Natural killer cell treated with Interleukin-12 subunit alpha and Interleukin-12 subunit beta and Interleukin-15 and Interleukin-18, amount 100 ng/mL, for 72 hours (primary cell): ENCODE measurements at places on chromosomes 11 and 22. TPM values are rescaled to one million over a fixed set of nuclear protein-coding genes. Genes with fewer than 3 reads are reported as not detected.
A peak's percentile ranks its signal among the peaks of the same experiment; 100 is the strongest.

- no peak overlapping the region for H3K4me3 ChIP-seq
- H3K36me3 ChIP-seq = no peaks in the 10 kb centered on the region
- peaks cover 14% of the 10 kb centered on the region for H3K27me3 ChIP-seq
- H3K27ac ChIP-seq = no peak overlapping the region
- peak; percentile 81 for DNase-seq
Observed at GRCh38 chr11:123577081-123577598, 77.3 kb downstream of the SCN3B start.

- H3K4me1 ChIP-seq = no peaks in the 10 kb centered on the region
- H3K27ac ChIP-seq = no peak overlapping the region
- no peak for DNase-seq
- no peak overlapping the region for H3K4me3 ChIP-seq
Observed at GRCh38 chr11:92890846-92891245, 78.6 kb upstream of the MTNR1B start.

DNA sequence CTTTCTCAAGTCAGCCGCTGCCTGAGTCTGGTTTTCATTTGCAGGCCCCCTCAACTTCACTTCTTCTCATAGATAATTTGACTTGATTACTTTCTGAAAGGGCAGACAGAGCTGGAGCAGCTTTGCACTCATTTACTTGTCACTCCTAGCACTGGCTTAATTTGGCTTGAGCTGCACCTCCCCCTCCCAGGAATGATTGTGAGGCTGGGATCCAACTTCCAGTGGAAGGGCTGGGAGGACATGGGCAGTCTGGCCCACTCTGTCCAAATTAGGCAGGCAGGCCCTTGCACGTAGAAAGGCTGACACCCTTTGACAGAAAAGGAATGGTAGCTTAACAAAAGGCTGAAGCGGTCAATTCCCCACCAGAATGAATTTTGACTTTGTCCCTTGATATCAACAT lies 453.9 kb downstream of the ETS1 start:
- H3K4me3 ChIP-seq = no peak overlapping the region
- no peak for DNase-seq
- no peak overlapping the region for H3K27ac ChIP-seq
- no peaks in the 10 kb centered on the region for H3K4me1 ChIP-seq

GRCh38 chr11:126891556-126892217 lies 108.9 kb downstream of the KIRREL3 start:
- no peaks in the 10 kb centered on the region for H3K4me1 ChIP-seq
- no peak overlapping the region for H3K4me3 ChIP-seq
- DNase-seq = no peak
- H3K27me3 ChIP-seq = peaks cover 20% of the 10 kb centered on the region
- H3K36me3 ChIP-seq = no peaks in the 10 kb centered on the region

- H3K36me3 ChIP-seq = no peaks in the 10 kb centered on the region
- H3K27ac ChIP-seq = no peak overlapping the region
- peaks cover 8% of the 10 kb centered on the region for H3K27me3 ChIP-seq
- no peaks in the 10 kb centered on the region for H3K4me1 ChIP-seq
- no peak overlapping the region for H3K4me3 ChIP-seq
Observed at GRCh38 chr22:47586946-47587345, 824.5 kb downstream of the TBC1D22A start.

DNA sequence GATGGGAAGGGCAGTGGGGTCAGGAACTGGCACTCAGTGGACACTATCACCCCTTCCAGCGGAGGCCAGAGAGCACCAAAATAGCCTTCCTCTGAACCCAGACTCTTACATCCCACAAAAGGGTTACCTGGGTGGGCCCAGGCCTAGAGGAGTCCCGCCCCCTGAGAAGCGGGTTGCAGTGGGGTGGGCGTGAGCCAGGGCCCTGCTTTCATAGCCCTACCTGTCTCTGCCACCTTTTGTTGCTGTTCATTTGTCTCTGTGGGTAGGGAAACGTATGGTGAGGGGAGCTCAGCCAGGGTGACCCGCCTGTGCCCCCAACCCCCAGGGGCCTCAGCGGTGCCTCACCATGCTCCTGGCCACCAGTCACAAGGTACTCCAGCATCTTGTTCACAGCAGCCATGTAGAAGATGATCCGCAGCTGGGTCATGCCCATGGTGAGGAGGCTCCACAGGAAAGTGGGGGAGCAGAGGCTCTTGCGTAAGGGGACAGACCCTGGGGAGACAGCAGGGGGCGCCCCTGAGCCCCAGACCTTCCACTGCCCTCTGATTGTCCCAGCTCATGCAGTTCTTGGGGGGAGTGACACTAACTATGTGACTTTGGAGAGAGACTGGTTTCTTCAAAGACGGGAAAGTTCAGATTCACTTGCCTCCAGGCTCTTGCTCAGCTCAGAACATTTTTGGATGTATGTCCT lies 24.0 kb downstream of the SLC43A1 start:
- no peak for DNase-seq
- no peaks in the 10 kb centered on the region for H3K36me3 ChIP-seq
- no peaks in the 10 kb centered on the region for H3K27me3 ChIP-seq
- no peaks in the 10 kb centered on the region for H3K4me1 ChIP-seq
- H3K4me3 ChIP-seq = no peak overlapping the region

DNA sequence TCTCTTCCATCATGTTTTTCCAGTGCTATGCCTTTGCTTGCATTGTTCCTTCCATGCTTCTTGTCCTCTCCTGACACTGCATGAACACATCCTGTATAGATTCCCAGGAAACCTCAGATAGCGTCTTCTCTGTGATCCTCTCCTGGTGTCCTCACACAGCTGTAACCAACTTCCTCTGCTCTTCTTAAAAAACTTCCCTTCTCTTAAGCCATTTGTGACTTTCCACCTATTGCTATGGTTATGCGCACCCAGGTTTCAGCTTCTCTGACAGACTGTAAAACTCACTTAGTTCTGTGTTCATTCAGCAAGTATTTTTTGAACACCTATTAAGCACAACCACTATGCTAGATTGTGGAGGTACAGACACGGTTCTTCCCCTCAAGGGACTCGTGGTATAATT lies 5.1 kb upstream of the APLP2 start:
- H3K36me3 ChIP-seq = no peaks in the 10 kb centered on the region
- peaks cover 28% of the 10 kb centered on the region for H3K27me3 ChIP-seq
- DNase-seq = no peak
- peaks cover 9% of the 10 kb centered on the region for H3K4me1 ChIP-seq

- H3K4me1 ChIP-seq = peaks cover 7% of the 10 kb centered on the region
- no peak overlapping the region for H3K4me3 ChIP-seq
- H3K27me3 ChIP-seq = no peaks in the 10 kb centered on the region
- peaks cover 4% of the 10 kb centered on the region for H3K36me3 ChIP-seq
- DNase-seq = no peak
Observed at GRCh38 chr11:46976182-46976854, 39.8 kb downstream of the CSTPP1 start.

DNA sequence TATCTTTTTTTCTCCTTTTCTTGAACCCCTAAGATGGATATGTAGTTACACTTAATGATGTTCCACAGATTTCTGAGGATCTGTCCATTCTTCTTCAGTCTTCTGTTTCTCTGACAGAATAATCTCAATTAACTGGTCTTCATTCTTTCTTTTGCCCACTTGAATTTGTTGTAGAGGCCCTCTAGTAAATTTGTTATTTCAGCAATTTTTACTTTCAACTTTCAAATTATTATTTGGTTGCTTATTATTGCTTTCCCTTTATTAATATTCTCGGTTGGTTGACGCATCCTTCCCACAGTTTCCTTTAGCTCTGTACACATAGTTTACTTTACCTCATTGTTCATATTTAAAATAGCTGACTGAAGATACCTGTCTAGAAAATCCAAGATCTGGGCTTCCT lies 1013.7 kb upstream of the CNTN5 start:
- no peaks in the 10 kb centered on the region for H3K27me3 ChIP-seq
- H3K27ac ChIP-seq = no peak overlapping the region
- no peak for DNase-seq
- no peaks in the 10 kb centered on the region for H3K4me1 ChIP-seq
- peaks cover 4% of the 10 kb centered on the region for H3K36me3 ChIP-seq

- no peak overlapping the region for H3K4me3 ChIP-seq
- H3K27me3 ChIP-seq = peaks cover 6% of the 10 kb centered on the region
- H3K27ac ChIP-seq = no peak overlapping the region
- no peaks in the 10 kb centered on the region for H3K36me3 ChIP-seq
- H3K4me1 ChIP-seq = no peaks in the 10 kb centered on the region
Observed at GRCh38 chr11:110184456-110184855, 91.3 kb downstream of the ZC3H12C start.

- H3K4me1 ChIP-seq = peaks cover 10% of the 10 kb centered on the region
- DNase-seq = no peak
- no peaks in the 10 kb centered on the region for H3K27me3 ChIP-seq
- H3K27ac ChIP-seq = no peak overlapping the region
- no peaks in the 10 kb centered on the region for H3K36me3 ChIP-seq
- no peak overlapping the region for H3K4me3 ChIP-seq
Observed at GRCh38 chr11:14898355-14898754, 6.3 kb upstream of the CYP2R1 start.

DNA sequence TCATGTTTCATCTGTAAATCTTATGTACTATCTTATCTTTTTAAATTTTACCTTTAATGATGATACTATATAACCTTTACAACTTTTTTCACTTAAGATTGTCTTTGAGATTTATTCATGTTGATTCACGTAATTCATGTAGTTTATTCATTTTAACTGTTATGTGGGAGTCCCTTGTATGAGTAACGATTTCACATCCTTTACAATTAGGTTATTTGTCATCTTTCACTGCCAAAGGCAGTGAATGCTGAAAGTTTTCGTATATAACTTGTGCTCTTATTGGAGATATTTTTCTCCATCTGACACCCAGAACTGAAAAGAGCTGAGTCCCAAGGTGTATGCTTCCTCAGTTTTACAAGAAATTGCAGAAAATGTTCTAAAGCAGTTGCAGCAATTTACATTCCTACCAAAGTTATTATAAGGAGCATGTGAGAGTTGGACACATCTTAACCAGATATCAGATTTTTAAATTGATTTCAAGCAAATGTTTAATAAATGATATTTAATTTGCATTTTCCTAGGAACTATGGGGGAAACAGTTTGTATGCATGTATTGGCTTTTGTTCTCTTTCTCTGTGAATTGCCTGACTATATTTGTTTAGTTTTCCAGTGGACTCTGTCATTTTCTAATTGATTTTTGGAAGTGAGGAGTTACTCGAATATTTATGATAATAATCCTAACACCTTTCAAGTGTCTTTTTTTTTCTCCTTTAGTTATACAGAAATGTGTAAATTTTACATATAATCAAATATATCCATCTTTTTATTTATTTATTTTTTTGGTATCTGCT lies 6.4 kb downstream of the ARL14EP start:
- H3K36me3 ChIP-seq = peaks cover 15% of the 10 kb centered on the region
- H3K4me3 ChIP-seq = no peak overlapping the region
- peak overlapping the region; percentile 45 for H3K27ac ChIP-seq
- H3K4me1 ChIP-seq = peaks cover 33% of the 10 kb centered on the region
- no peak for DNase-seq

DNA sequence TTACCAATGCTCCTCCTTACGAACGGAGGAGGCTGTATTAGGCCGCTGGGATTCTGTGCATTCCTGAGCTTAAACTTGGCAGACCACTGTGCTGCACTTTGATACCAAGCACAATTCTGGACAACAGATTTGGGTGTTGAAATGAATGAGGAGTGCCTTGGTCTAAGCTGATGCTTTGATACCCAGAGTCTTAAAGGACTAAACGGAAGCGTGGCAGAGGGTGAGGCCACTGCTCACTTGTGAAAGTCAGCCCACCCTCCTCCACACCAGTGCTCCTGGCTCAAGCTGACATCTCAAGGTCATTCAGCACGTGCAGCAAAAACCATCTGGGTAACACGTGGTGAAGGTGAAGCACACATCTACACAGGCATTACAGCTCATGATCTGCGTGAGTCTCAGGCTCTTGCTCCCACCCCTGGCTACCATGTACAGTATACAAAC lies 85.9 kb downstream of the MICAL3 start:
- H3K4me1 ChIP-seq = peaks cover 16% of the 10 kb centered on the region
- DNase-seq = no peak
- H3K27ac ChIP-seq = no peak overlapping the region
- H3K36me3 ChIP-seq = no peaks in the 10 kb centered on the region
- H3K27me3 ChIP-seq = no peaks in the 10 kb centered on the region
- H3K4me3 ChIP-seq = no peak overlapping the region

DNA sequence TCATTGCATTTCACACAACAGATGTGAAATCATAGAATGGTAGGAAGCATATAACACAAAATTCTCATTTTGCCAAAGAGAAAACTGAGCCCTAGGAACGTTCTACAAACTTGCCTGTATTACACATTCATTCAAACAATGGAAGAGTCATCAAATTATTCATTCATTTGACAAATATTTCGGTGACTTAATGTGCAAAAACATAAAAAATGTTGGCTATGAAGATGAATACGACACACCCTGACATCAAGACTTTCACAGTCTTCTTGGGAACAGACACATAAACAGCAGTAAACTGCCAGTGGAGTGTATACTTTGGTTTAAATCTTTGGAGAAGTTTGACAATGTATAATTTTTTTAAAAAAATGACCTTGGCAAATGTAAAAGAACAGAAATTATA lies 20.4 kb upstream of the C11orf87 start:
- no peaks in the 10 kb centered on the region for H3K27me3 ChIP-seq
- H3K4me1 ChIP-seq = no peaks in the 10 kb centered on the region
- no peak overlapping the region for H3K27ac ChIP-seq
- no peaks in the 10 kb centered on the region for H3K36me3 ChIP-seq
- no peak for DNase-seq

DNA sequence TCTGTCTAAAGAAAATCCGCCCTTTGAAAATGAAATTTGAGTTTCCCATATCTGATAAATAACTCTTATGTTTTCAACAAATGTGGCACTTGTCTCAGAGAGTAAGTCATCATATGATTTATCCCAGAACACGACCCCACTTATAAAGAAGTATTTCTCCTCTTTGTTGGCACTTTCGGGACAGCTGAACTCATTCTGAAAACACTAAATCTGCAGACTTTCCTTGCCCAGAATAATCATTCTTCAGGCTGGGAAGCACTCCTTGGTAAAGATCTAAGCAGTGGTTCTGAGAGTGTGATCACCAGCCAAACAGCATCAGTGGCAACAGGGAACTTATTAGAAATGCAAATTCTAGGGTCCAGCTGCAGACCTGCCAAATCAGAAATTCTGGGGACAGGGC lies 532.2 kb upstream of the API5 start:
- H3K27me3 ChIP-seq = no peaks in the 10 kb centered on the region
- H3K27ac ChIP-seq = no peak overlapping the region
- no peaks in the 10 kb centered on the region for H3K4me1 ChIP-seq
- DNase-seq = no peak
- H3K36me3 ChIP-seq = no peaks in the 10 kb centered on the region

GRCh38 chr11:100930185-100930778 lies 199.3 kb downstream of the PGR start:
- no peaks in the 10 kb centered on the region for H3K36me3 ChIP-seq
- H3K27ac ChIP-seq = no peak overlapping the region
- H3K4me1 ChIP-seq = no peaks in the 10 kb centered on the region
- no peaks in the 10 kb centered on the region for H3K27me3 ChIP-seq
- no peak overlapping the region for H3K4me3 ChIP-seq

- no peak for DNase-seq
- peaks cover 13% of the 10 kb centered on the region for H3K27me3 ChIP-seq
- no peak overlapping the region for H3K27ac ChIP-seq
Observed at GRCh38 chr11:57903011-57903410, 120.7 kb upstream of the OR9Q1 start.

The CCDC188 gene
- not detected for total RNA-seq

The NAP1L4 gene
- 222 TPM for total RNA-seq
